ENCODE measurements at places on chromosomes 3 and 15. TPM values are rescaled to one million over a fixed set of nuclear protein-coding genes. Genes with fewer than 3 reads are reported as not detected.

- DNase-seq = no peak
Measured at GRCh38 chr3:14555835-14556234, 15.7 kb upstream of the GRIP2 start.

GRCh38 chr3:138588445-138588844 is 5.6 kb downstream of the CEP70 start:
- DNase-seq = no peak

- DNase-seq = no peak
Measured at GRCh38 chr15:85114886-85115285, 133.2 kb downstream of the PDE8A start.

DNA sequence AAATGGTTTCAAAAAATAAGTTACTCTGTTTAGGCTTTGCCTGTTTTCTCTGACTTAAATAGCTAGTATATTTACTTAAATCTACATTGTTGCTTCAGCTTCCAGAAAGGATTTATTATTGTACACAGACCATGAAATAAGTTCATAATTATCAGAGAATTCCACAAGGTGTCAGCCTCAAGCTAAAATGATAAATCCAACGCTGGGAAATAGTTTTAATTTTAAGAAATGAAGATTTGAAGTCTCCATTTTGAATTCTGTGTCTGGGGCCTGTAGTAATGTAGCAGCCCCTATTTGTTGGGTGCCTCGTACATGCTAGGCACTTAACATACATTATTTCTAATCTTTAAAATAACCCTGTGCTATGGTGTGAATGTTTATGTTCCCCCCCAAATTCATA is 92.6 kb upstream of the KCNMB2 start:
- no peak for DNase-seq

MRPS22 gene
- 87.3 TPM for total RNA-seq

PRSS50 gene
- total RNA-seq = 0.11 TPM

DNA sequence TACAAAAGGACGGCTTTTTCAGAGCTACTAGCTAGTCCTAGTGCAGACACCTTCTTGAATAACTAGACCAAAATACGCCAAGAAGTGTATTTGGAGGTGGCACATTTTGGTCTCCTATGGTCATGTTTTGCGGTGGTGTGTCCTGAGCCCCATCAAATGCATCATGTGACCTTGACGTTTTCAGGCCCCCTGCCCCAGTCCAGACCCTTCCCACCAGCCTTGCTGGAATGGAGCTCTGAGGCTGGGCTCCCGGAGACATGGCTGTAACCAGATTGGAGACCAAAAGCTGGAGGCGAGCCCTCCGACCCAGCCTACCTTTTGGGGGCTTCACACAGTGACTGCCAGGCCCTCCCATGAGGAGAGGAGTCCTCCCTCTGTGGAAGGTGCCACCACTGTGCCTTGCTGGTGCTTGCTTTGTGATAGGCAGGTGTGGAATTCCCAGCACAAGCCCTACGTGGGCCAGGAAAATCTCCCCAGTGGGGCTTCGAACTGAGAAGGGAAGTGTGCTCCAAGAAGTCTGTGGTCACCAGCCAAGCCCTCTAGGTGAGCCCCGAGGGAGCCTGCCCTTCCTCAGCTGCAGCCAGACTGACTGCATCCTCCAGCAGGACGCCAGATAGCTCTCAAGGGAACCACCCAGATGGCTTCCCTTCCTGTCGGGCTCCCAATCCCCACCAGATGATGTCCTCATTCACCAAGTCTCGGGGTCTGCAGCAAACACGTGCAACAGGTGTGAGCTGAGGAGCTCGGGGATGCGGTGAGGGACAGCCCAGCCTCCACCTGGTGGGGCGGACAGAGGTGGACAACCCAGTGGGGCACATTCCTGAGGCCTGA is 126.2 kb downstream of the ASB7 start:
- no peak for DNase-seq

PTH1R gene
- total RNA-seq = 12.7 TPM

DNA sequence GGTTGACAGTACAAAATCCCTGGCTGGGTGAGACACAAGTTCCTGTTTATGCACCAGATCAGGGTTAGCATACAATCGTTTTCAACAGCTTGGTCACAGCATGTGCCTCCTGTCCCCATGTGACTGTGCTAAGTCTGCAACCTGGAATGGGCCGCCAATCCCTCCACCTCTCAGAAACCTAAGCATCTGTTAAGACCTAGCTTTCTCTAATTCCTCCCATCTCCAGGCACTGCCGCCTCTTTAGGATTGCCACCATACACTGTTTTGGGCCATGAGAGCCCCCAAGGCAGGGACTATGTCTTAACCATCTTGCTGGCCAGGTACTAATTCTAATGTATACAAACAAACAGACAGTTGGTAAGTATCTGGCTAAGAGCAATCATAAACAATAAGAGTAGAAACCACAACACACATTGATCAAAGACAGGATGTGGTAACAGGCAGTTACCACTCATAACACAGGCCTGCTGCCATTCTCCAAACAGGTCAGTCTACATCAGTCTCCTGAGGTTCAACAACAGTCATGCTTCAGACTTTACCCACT is 25.6 kb downstream of the SEC22C start:
- no peak for DNase-seq

DNA sequence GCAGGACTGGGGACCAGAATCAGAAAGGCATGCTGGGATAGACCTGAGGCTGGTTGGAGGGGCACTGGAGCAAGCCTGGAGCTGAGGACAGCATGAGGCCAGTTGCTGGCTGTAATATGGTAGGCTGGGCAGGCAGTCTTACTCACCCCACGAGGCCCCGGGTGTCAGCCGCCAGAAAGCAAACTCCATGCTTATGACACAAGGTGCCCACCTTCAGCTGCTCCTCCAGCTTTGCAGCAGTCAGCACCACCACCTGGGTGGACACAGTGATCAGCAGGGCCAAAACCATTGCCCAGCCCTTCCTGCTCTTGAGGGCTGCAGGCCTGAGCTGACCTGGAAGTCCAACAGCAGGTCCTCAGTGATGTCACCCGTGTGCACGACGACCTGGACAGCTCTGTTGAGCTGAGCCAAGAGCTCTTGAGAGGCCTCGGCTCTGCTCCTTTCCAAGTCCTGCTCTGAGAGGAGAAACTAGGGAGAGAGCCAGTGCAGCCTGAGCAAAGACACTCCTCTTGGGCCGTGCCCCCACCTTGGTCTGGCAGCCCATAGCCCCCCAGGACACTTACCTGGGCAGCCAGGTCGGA is 747 bp downstream of the UBA7 start:
- DNase-seq = no peak

All from Right ventricle myocardium inferior (tissue), 1 donor.